ENCODE measurements at places on chromosomes 3 and 15.

GRCh38 chr15:56460071-56460470 lies 4.9 kb downstream of the MNS1 start:
- DNase-seq = no peak

DNA sequence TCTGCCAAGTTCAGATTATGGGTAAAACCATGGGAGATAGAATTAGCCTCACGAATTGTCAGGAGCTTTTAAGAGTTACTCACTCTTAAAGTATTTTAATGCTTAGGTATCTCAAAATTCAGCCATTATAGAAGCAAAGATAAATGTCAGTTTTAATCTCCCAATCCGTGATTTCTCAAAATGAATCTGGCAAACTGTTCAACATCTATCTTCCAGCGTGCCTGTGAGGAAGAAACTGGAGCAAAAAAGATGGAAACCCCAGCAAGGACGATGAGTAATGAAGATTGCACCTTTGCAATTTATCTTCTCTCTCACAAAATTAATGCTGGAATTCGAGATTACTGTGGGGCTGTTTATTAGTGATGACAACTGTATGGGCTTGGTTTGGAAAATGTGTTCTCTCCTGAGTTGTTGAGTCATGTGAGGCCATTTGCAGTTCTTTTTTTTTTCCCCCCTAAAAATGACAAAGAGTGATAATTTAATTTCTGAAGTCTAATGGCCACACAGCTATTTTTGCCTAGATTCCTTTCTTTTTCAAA lies 70.5 kb downstream of the PYDC2 start:
- no peak for DNase-seq

GRCh38 chr3:16071206-16071605 lies 103.3 kb upstream of the GALNT15 start:
- no peak for DNase-seq

DNA sequence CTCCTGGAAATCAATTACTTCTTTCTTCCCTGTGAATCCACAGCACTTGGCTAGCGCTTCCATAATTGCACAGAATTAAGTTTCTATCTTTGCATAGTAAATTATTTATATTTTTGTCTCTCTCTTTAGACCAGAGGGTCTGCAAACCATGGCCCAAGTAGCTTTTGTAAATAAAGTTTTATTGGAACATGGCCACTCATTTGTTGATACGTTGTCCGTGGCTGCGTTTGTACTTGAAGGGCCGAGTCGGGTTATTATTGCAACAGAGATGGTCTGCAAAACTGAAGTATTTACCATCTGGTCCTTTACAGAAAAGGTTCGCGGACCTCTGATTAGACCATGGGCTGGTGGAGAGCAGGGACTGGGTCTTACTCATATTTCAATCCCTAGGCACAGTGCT lies 102.5 kb downstream of the RPLP1 start:
- DNase-seq = no peak

- no peak for DNase-seq
These were observed 115.7 kb downstream of the ARRDC4 start for GRCh38 chr15:98076021-98076816.

Data from omental fat pad (tissue), 4 donors.